ENCODE measurements at places on chromosomes 5 and 9.
A peak's percentile ranks its signal among the peaks of the same experiment; 100 is the strongest.

DNA sequence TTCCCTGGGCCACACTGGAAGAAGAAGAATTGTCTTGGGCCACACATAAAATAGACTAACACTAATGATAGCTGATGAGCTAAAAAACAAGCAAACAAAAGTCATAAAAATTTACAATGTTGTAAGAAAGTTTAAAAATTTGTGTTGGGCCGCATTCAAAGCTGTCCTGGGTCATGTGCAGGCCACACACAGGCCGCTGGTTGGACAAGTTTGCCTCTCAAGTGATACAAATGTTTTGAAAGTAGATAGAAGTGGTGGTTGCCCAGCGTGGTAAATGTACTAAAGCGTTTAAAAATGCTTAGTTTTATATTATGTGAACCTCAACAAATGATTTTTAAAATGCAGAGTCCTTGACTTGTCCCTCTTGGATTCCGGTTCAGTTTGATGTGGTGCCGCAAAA is 94.9 kb upstream of the TBCA start:
- DNase-seq, result no peak

DNA sequence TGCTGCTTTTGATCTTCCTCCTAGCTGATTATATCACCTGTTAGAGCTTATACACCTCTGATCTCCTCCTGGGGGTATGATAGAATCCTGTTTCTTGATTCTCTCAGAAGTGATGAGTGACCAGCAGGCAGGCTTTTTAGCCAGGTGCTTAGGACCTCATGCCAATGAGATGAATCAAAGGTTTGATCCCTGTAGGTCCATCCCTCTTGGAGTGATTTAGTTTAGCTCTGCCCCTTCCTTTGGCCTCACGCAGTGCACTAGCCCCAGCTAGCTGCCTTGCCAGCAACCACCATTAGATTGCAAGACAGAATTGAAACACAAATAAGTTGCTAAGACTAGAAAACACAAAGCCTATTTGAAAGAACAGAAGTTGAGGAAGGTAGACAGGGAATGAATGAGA is 84.4 kb downstream of the ZSWIM6 start:
- no peak for DNase-seq

DNA sequence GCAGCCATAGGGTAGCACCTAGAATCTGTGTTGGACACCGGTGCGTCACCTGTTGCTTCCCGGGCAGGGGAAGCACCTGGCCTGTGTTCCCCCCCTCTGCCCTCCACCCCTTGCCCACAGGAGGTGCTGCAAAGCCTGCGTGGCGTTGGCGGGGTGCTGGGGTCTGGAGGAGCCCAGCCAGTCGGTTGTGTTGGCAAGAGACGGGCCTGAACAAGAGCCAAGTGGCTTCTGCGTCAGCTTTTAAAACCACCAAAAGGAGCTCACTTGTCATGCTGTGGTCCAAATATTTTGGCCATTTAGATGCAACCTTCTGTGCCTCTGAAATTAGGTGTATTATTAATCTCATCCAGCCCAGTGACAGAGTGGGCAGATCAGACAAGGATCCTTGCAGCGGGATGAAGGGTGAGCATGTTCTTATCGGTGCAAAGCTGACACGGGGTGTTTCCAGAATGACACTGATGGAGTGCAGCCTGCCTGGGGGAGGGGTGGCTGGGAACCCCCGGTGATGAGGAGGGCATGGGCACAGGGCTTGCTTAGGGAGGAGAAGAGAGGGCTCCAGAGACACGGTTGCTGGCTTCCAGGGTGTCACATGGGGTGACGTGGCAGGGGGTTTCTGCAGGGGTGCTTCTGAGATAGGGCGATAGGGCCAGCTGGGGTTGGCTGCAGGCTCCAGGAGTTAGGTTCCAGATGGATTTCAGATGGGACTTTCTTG is 9.7 kb upstream of the RXRA start:
- no peak for DNase-seq

- DNase-seq, result no peak
These were observed 1.6 kb upstream of the P4HA2 start for GRCh38 chr5:132229236-132229635.

GRCh38 chr5:177494346-177495195 is 2.8 kb downstream of the PDLIM7 start:
- DNase-seq, result peak; percentile 30

DNA sequence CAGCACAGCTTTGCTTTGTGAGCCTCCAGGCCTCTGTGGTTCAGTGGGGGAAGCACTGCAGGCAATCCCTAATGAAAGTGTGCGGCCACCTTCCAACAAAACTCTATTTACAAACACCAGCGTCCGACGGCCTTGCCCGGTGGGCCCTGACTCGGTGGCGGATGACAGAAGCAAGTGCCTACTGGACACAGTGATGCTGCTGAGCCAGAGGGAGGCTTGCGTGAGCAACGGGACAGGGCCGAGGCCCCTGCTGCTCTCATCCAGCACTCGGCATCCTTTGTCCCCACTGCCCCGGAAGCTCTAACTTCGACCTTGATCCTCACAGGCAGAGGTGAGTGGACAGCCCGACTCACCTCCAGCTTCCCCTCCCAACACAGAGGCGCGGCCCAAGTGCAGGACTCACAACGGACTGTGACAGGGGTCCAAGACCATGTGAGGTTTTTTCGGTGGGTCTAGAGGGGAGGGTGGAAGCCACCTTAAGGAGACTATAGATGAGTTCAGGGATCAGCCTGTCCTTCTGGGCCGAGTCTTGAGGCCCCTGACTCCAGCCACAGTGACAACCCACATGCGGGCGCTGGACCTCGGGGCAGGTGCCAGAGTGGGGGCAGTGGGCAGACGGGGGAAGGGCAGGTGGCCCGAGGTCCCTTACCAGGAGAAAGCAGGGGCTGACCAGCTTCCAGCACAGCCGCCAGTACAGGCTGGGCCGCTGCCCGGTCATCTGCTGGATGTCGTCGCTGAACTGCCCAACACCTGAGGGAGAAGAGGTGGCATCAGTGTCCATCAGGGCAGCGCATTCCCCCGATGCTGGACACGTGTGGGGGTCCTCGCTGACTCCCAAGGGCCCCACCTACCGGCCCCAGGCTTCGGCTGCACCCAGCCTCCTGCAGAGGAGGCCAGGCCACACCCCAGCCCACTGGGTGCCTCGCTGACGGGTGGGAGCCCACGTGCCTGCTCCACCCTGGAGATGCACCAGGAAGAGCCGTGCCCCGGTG is 39.4 kb downstream of the SLC6A3 start:
- DNase-seq, result no peak

DNA sequence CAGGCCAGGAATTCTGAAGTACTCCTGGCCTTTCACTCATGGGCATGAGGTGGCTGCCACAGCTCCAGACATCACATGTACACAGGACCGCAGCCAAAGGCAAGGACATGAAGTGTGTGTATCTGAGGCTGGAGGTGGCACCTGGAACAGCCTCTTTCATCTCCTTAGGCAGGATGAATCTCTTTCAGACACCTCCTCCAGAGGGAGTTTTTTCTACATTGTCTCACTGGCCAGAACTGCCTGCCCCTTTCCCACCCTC is 142.8 kb downstream of the BARX1 start:
- DNase-seq, result no peak

DNA sequence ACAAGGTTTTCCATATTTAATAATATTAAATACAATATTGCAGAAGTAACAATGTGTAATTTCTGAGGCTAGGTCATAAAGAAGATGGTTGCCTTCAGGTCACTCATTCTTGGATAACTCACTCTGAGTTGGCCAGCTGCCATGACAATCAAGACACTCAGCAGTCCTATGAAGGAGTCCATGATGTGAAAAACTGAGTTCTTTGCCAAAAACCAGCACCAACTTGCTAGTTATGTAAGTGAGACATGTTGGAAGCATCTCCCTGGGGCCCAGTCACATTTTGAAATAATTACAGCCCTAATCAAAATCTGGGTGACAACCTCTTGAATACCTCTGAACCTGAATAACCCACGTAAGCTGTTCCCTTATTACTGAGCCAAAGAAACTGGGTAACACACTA is 453.2 kb downstream of the CDH18 start:
- DNase-seq, result no peak

DNA sequence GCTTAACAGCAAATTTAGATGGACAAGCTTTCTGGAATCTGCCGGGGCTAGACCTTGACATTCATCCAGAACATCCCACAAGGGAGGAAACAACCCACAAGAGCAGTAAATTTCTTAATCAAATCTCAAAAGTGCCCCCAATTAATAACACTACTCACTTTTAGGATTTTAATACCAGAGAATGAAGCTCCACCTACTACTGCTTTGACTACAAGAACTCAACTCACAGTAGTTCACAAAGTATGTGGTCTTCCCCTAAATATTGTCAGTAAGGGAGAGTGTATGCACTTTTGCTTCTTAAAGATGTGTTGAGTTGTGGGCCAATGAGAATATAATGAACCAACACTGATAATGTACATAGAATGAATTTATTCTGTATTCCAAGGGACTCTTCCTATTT is 94.7 kb downstream of the EBF1 start:
- no peak for DNase-seq

- DNase-seq, result no peak
These were observed 399.6 kb downstream of the MED10 start for GRCh38 chr5:5978501-5979376.

- peak; percentile 36 for DNase-seq
These were observed 31.1 kb upstream of the FGF1 start for GRCh38 chr5:142716963-142717362.

GRCh38 chr5:2295476-2295875 is 412.8 kb upstream of the IRX4 start:
- no peak for DNase-seq

GRCh38 chr5:94409440-94409839 is 209.0 kb downstream of the KIAA0825 start:
- DNase-seq, result no peak

DNA sequence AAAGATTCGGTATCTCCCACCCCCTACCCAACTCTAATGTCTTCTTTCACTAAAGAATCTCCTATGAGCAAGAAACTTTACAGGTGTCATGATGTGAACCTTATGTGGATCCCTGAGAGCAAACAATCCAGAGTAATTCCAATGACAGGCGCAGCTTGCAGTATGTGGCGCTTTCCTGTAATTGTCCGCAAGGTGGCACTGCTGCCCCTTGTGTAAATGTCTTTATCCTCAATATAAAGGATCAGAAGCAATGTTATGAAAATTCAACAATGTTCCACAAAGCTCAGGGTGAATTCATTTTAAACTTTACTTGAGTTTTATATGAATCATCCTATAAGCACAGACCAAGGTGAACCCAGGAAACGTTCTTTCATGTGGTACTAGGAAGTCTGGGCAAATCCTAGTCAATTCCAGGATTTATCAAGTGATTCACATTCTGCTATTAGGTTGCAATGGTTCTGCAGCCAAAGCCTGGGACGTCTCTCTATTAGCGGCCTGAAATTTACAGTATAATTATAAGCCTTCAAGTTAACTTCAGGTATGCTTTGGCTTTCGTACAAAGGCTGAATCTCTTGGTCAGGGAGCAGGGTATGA is 113.7 kb downstream of the TRPM6 start:
- peak; percentile 72 for DNase-seq
